ENCODE measurements at places on chromosomes 2 and 18. TPM values are rescaled to one million over a fixed set of nuclear protein-coding genes. Genes with fewer than 3 reads are reported as not detected.

Gene KCNJ3
- 0.51 TPM for total RNA-seq

Gene RUFY4
- total RNA-seq = not detected

Gene HOXD9
- total RNA-seq = not detected

Gene WNT10A
- total RNA-seq = not detected

DNA sequence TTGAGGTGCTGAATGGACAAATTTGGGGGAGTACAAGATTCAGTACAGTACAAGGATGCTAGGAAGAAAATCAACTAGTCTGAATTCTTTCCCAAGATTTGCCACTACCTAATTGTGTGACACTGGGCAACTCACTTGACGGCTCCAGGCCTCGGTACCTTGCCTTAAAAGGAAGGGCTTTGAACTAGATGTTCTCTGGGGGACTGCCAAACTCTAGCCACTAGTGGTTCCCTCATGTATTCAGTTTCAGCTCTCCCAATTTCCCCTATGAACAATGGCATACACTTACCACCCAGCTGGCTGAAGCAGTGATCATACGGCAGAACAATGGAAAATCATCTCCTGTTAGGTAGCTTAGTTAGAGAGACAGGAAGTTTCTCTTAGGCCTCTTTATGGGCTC is 73.4 kb downstream of the VWC2L start:
- H3K4me1 ChIP-seq = peaks cover 24% of the 10 kb centered on the region
- H3K27me3 ChIP-seq = no peaks in the 10 kb centered on the region
- no peak for DNase-seq
- no peaks in the 10 kb centered on the region for H3K36me3 ChIP-seq

- H3K27ac ChIP-seq = peak overlapping the region; percentile 91
- peaks cover 53% of the 10 kb centered on the region for H3K4me1 ChIP-seq
- no peaks in the 10 kb centered on the region for H3K36me3 ChIP-seq
- no peaks in the 10 kb centered on the region for H3K27me3 ChIP-seq
Measured at GRCh38 chr2:191245869-191246531, 796 bp downstream of the MYO1B start.

DNA sequence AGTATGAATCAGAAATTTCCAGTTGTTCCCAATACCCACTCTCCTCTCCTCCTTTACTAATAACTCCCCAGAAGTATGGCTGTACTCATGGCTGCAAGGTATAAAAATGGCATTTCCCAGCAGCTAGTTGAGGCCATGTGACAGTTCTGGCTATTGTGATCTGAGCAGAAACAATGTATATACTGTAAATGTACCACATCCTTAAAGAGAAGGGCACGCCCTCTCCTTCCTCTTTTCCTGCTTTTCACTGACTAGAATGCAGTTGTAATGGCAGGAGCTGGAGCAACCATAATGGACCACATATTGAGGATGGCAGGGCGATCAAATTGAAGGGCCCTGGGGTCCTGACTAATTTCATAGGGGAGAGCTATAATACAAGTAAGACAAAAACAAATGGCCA is 211.2 kb downstream of the TNS1 start:
- no peaks in the 10 kb centered on the region for H3K27me3 ChIP-seq
- H3K36me3 ChIP-seq = peaks cover 12% of the 10 kb centered on the region
- peak overlapping the region; percentile 79 for H3K27ac ChIP-seq
- no peak for DNase-seq
- H3K4me1 ChIP-seq = peaks cover 27% of the 10 kb centered on the region
- H3K4me3 ChIP-seq = no peak overlapping the region

DNA sequence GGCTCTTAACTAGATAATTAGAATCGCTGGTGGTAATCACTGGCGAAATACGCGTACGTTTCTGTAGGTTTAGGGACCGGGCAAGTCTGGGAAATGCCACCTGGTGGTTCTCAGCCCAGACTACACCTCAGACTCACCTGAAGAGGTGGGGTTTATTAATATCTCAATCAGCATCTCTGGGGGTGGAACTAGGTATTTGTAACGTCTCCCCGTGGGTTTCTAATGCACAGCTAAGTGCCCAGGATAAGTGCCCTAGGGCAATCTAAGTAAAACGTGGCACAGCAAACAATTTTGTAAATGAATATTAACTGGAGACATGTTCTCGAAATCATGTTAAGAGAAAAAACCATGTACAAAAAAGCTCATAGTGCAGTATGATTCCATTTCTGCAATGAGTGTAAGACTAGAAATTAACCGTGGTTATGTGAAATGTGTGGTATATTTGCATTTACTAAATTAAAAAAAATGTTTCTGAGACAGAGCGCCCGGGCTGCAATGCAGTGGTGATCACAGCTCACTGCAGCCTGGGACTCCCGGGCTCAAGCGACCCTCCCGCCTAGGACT is 760 bp upstream of the CNOT11 start:
- H3K27me3 ChIP-seq = no peaks in the 10 kb centered on the region
- peak overlapping the region; percentile 82 for H3K4me3 ChIP-seq
- DNase-seq = no peak
- peak overlapping the region; percentile 95 for H3K27ac ChIP-seq

- DNase-seq = no peak
- no peaks in the 10 kb centered on the region for H3K4me1 ChIP-seq
- no peak overlapping the region for H3K27ac ChIP-seq
Measured at GRCh38 chr2:88489181-88489580, 36.7 kb upstream of the FOXI3 start.

GRCh38 chr2:5618271-5618670 is 73.9 kb upstream of the SOX11 start:
- H3K4me1 ChIP-seq = peaks cover 18% of the 10 kb centered on the region
- H3K27me3 ChIP-seq = no peaks in the 10 kb centered on the region
- H3K27ac ChIP-seq = no peak overlapping the region
- H3K4me3 ChIP-seq = no peak overlapping the region
- no peaks in the 10 kb centered on the region for H3K36me3 ChIP-seq

GRCh38 chr2:77007686-77008085 is 514.5 kb downstream of the LRRTM4 start:
- H3K27ac ChIP-seq = no peak overlapping the region
- no peaks in the 10 kb centered on the region for H3K36me3 ChIP-seq
- H3K27me3 ChIP-seq = peaks cover 2% of the 10 kb centered on the region
- H3K4me1 ChIP-seq = no peaks in the 10 kb centered on the region
- no peak for DNase-seq

DNA sequence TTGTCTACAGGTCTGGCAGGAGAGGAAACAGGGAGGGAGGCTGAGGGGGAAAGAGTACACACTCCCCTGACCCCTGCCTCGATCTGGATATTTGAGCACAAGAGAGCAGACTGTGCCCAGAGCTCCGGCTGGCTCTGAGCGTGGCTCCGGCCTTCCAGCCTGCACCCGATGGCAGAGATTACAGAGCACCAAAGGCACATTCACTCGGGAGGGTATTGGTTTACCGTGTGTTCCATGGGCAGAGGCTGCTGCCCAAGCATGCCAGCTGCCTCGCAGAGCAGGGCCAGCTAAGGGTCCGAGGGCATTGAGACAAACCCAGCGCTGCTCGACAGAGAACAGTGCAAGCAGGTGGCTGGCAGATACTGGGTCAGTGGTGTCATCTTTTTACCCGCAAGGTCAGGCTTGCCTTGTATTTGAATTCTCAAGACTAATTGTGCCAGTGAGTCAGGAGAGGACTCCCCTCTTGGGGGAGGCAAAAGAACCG is 132.2 kb downstream of the TNS1 start:
- H3K27me3 ChIP-seq = no peaks in the 10 kb centered on the region
- no peak for DNase-seq
- H3K4me1 ChIP-seq = peaks cover 6% of the 10 kb centered on the region
- H3K36me3 ChIP-seq = peaks cover 40% of the 10 kb centered on the region

DNA sequence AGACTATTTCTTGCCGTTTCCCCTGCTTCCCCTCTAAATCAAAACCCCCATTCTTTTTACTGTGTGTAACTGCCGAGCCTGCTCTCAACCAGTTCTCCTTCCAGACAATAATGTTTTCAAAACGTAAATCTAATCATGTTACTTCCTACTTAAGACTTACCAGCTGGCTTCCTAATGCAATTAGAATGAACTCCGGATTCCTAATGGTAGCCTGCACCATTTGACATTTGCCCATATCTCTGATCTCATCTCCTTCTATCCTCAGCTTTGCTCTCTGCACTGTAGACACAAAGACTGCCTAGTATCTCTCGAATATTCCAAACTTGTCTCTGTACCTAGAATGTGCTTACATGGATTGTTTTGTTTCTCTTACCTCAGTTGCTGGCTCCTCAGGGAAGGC is 12.9 kb downstream of the TTL start:
- H3K27ac ChIP-seq = no peak overlapping the region
- peaks cover 8% of the 10 kb centered on the region for H3K36me3 ChIP-seq
- no peak for DNase-seq
- no peaks in the 10 kb centered on the region for H3K27me3 ChIP-seq

- H3K4me1 ChIP-seq = peaks cover 37% of the 10 kb centered on the region
- H3K4me3 ChIP-seq = no peak overlapping the region
- H3K36me3 ChIP-seq = peaks cover 8% of the 10 kb centered on the region
- H3K27ac ChIP-seq = no peak overlapping the region
Measured at GRCh38 chr18:44796429-44797428, 116.0 kb downstream of the SETBP1 start.

DNA sequence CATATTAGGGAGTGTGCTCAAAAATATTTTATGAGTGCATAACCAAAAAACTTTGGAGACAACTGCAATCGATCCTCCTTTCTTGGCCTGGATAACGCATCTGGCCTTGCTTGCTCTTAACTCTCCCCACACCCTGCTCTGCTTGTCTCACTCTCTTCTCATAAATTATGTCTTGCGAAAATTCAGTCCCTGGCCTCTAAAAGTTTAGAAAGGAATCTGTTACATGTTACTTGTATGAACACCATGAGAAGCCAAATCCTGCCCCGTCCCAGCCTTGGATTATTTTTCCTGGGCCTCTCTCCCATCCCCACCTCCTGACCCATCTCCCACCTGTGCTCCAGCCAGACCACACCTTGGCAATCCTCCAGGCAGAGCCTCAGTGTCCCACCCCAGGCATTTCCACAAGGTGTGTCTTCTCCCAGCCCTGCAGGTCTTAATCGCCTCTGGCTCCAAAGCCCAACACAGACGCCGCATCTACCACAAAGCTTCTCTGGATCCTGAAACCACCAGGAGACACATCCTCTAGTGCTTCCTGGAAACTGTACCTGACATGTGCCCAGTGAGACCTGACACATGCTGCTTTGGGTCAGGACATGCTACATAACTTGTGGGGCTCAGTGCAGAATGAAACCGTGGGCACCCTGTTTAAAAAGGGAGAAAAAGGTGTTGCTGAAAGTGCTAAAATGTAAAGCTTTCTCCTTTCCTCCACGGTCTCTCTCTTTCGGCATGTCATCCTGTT is 99.6 kb upstream of the ST3GAL5 start:
- DNase-seq = no peak
- H3K27me3 ChIP-seq = no peaks in the 10 kb centered on the region
- H3K27ac ChIP-seq = no peak overlapping the region
- no peaks in the 10 kb centered on the region for H3K36me3 ChIP-seq
- no peaks in the 10 kb centered on the region for H3K4me1 ChIP-seq

Measured in chondrocyte (in vitro differentiated cells).